Stimulated activated CD8-positive, alpha-beta memory T cell treated with anti-CD3 and anti-CD28 coated beads, Interleukin-4, amount 100 ng/mL, for 24 hours (primary cell): ENCODE measurements at places on chromosomes 11 and 22.
A peak's percentile ranks its signal among the peaks of the same experiment; 100 is the strongest.

DNA sequence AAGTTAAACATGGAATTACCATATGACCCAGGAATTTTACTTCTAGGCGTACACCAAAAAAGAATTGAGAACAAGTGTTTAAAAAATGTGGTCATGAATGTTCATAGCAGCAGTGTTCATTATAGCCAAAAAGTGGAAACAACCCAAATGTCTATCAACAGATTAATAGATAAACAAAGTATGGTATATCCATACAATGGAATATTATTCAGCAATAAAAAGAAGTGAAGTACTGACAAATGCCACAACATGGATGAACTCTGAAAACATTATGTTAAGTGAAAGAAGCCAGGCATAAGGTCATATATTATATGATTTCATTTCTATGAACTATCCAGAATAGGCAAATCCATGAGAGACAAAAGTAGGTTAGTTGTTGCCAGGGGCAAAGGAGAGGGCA, 141.7 kb upstream of the NAV2 start:
- DNase-seq: no peak

GRCh38 chr22:41939981-41940831, 6.7 kb downstream of the CENPM start:
- peak; percentile 85 for DNase-seq

DNA sequence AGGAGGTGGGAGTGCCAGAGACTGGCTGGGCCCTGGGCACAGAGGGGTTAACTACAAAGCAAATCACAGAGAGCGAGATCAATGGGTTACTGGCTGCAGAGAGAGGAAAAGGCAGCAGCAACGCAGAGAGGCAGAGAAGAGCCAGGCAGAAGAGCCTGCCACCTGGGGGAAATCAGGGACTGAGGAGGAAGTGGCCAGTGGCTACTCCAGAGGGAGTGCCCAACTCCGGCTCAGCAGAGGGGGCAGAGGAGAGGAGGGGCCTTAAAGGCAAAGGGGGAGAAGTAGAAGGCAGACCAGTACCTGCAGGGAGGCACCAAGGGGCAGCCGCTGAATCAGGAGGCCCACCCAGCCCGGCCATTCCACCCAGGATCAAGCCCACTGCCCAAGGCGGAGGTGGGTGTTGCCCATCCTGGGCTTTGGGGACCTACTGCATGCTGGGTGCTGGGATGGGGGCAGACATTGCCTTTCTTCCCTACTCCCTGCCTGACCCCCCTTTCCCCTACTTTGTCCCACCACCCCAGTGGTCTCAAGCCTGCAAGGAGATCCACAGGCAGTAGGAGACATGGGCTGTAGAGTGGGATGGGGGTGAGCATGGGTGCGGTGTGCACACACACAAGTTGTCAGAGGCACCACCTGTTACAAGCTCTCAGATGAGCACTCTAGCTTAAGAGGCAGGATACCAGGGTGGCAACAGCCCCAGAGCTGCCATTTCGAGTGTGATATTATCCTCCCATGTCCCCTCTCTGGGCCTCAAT, 926 bp upstream of the GALR3 start:
- DNase-seq: no peak

GRCh38 chr11:74262725-74263124, 48.7 kb downstream of the P4HA3 start:
- no peak for DNase-seq

- DNase-seq: no peak
These were observed 6.1 kb upstream of the ANO1 start for GRCh38 chr11:70071996-70072395.
